ENCODE measurements at places on chromosomes 13 and 19.

GRCh38 chr13:113491418-113491883, 940 bp upstream of the DCUN1D2 start:
- DNase-seq, result no peak

GRCh38 chr19:43983544-43983911, 460 bp upstream of the ZNF155 start:
- no peak for DNase-seq

- peak; percentile 64 for DNase-seq
Measured at GRCh38 chr19:1780272-1780958, 27.1 kb downstream of the ONECUT3 start.

DNA sequence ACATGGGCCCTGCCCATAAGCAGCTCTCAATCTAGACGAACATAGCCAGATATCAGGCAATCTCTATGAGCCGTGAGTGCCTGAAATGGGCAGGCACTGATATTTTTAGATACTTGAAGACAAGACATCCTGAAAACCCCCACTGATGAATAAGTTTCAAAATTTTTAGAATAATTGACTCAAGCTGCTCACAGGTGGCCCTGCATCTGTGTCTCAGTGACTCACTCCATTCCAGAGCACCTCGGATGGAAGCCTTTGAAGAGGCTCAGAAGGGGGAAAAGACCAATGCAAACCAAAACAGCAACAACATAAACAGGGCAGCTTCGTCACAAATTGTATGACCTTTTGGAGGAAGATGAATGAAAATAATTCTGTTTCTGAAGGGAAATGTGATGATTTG, 42.8 kb upstream of the SLC46A3 start:
- DNase-seq, result no peak

DNA sequence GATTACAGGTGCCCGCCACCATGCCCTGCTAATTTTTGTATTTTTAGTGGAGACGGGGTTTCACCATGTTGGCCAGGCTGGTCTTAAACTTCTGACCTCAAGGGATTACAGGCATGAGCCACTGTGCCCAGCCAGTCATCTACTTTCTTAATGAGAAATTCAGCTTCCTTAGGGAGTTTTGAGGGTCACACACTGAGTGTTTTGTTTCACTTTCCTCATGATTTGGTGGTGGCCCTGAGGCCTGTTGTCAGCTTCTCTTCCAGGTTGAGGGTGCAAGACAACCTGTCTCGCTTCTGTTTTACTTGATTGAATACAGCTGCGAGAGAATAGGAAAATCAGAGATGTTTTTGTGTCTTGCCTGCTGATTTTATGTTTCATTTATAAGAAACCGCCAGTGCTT, 9.9 kb downstream of the FRY start:
- DNase-seq, result no peak

- DNase-seq, result no peak
Measured at GRCh38 chr13:45048890-45049407, 59.6 kb downstream of the GPALPP1 start.

GRCh38 chr13:23824371-23824770, 64.8 kb downstream of the MIPEP start:
- no peak for DNase-seq

- DNase-seq, result peak; percentile 19
Measured at GRCh38 chr13:110799246-110800236, 86.0 kb downstream of the ING1 start.

GRCh38 chr13:37531049-37531448, 67.5 kb downstream of the POSTN start:
- no peak for DNase-seq

- DNase-seq, result peak; percentile 100
Measured at GRCh38 chr19:49676784-49677230, 264 bp upstream of the PRMT1 start.

DNA sequence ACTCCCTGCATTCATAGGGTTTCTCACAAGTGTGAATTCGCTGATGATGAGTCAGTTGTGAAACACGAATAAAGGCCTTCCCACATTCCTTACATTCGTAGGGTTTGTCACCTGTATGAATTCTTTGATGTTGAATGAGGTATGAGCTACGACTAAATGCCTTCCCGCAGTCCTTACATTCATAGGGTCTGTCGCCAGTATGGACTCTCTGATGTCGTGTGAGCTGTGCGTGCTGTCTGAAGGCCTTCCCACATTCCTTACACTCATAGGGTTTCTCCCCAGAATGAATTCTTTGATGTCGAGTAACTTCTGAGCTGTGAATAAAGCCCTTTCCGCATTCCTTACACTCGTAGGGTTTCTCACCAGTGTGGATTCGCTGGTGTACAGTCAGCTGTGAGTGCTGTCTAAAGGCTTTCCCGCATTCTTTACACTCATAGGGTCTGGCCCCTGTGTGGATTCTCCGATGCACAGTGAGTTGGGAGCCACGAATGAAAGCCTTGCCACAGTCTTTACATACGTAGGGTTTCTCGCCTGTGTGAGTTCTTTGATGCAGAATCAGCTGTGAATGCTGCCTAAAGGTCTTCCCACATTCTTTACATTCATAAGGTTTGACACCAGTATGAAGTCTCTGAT, 30.5 kb upstream of the COX7A1 start:
- DNase-seq, result no peak

Data from common myeloid progenitor, CD34-positive (primary cell).